ENCODE measurements at places on chromosomes 16 and 17.
A peak's percentile ranks its signal among the peaks of the same experiment; 100 is the strongest.

GRCh38 chr17:57665128-57665527 lies 80.0 kb downstream of the CCDC182 start:
- no peak for DNase-seq

DNA sequence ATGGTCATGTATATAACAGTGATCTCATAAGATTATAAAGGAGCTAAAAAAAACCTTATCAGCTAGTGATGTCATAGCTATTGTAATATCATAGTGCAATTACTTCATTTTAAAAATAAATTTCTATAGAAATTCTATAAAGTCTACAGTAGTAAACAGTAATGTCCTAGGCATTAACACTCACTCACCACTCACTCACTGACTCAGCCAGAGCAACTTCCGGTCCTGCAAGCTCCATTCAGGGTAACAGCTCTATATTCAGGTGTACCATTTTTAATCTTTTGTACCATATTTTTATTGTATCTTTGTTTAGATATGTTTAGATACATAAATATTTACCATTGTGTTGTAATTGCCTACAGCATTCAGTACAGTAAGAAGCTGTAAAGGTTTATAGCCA lies 524.4 kb upstream of the CDH5 start:
- DNase-seq = no peak

- no peak for DNase-seq
These were observed 5.0 kb upstream of the RARA start for GRCh38 chr17:40303708-40304551.

DNA sequence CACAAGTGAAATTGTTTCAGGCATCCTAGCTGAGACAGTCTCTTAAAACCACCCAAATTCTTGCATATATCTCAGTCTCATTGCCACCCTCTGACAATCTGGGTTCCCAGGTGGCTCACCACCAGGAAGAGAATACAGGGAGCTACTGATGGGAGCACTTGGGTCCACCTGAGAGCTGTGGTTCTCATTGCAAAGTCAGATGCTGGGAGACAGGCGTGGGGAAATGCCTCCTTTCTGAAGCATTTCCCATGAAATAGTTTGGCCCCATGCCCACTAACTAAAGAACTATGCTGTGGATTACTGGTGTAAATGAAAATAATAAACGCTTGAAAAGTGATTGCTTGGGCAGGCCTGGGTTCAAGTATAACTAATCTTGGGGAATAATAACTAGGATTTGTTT lies 70.3 kb downstream of the CMC2 start:
- DNase-seq = no peak

- peak; percentile 42 for DNase-seq
These were observed 77.5 kb upstream of the N4BP1 start for GRCh38 chr16:48687421-48688038.

- DNase-seq = no peak
These were observed 2.7 kb downstream of the CCL8 start for GRCh38 chr17:34321964-34322363.

DNA sequence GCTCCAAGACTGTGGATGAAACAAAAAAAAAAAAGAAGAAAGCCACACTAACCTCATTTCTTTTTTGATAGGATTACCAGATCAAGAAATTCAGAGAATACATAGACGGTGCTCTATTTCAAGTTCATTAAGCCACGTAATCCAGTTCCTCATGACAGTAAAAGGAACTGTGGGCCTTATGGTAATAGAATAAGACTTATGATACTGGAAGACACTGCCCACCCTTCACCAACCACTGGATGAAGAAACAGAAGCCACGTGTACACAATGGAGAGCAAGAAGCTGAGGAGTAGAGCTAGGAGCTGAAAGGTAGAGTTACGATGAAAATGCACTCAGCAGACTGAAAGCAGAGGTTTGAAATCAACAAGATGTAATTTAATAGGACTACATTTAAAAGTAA lies 11.2 kb downstream of the NCBP3 start:
- DNase-seq = no peak

DNA sequence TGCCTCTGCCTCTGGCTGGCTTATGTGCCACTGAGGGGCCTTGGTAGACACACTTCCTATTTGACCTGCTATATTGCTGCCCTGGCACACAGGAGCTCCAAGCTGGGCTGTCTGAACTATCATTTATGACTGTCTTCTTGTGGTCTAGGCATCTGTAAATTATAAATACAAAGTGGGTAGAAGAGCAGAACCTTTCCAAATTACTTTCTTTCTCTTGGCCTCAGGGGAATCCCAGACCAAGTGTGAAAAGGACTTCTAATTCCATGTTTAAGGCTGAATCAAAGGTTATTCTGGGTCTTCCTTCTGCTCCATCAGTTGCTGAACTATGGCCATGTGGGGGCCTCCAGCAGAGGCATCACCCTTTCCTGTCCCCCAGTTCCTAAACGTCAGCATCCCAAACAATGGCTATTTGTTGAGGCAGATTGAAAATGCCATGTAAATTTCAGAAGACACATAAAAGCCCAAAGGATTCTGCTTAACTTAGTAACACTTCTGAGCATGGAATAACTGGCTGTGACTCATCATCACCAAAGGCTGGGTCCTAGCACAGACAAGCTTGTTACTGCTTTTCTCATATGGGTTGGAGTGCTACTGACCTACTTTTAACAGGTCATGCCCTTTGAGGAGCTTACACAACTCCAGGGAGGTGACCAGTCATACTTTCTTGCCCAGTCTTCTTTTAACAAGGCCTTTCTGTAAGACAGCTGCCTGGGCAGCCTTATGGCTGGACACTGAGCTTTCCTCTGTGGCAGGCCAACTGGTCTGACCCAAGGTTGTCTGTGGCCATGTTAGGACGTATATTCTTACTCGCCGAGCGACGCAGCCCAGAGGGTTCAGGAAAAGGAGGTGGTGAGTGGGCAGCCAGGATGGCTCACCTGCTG lies 154.8 kb downstream of the VPS53 start:
- DNase-seq = no peak

GRCh38 chr17:32350666-32351418 lies 885 bp downstream of the ZNF207 start:
- peak; percentile 31 for DNase-seq

GRCh38 chr16:73126525-73126853 lies 78.6 kb upstream of the ZFHX3 start:
- DNase-seq = no peak

GRCh38 chr17:21252796-21253645 lies at the start of gene NATD1:
TSS of gene NATD1 (minus strand) at chr17:21253410. CDS start at chr17:21253264, 146 bp downstream.
- DNase-seq = peak; percentile 78

DNA sequence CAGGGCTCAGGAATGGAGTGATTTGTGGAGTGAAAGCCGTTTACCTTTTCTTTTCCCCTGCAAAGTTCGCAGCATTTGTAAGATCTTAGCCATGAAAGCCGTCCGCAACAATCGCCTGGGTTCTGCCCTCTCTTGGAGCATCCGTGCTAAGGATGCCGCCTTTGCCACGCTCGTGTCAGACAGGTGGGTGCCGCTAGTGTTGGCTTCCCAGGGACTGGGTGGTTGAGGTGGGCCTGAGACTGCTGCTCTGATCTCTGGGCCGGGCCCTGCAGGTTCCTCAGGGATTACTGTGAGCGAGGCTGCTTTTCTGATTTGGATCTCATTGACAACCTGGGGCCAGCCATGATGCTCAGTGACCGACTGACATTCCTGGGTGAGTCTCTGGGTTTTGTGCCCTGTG lies 27.3 kb downstream of the NUP85 start:
- no peak for DNase-seq

GRCh38 chr16:66977341-66978113 lies 10.9 kb upstream of the CES4A start:
- DNase-seq = peak; percentile 96

GRCh38 chr17:50668025-50668837 lies 33.5 kb downstream of the ABCC3 start:
- no peak for DNase-seq

DNA sequence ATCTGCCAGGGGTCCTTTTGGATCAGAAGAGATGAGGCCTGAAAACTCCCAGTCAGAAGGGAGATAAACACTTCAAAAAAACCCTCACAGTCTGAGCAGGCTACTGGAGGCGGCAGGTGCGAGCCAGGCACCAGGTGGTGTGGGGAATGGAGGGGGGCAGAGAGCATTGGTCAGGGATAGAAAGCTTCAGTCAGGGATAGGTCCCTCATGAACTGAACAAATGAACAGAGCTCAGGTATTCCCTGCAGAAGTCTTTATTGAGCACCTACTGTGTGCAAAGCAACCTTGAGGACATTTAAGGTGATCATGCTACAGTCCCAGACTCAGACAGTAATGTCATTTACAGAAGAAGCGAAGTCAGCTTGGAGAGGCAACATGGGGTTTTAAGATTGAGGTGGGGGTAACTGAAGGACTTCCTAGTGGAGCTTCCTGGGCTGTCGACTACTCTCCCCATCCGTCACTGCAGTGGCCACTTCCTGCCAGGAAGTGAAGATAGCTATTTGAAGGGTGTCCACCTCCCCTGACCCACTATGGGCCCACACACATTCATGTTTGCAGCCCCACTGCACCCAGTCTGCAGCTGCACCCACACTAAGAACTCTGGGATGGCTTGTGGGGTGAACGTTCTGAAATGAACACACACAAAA lies 3.2 kb downstream of the KIFC3 start:
- no peak for DNase-seq

DNA sequence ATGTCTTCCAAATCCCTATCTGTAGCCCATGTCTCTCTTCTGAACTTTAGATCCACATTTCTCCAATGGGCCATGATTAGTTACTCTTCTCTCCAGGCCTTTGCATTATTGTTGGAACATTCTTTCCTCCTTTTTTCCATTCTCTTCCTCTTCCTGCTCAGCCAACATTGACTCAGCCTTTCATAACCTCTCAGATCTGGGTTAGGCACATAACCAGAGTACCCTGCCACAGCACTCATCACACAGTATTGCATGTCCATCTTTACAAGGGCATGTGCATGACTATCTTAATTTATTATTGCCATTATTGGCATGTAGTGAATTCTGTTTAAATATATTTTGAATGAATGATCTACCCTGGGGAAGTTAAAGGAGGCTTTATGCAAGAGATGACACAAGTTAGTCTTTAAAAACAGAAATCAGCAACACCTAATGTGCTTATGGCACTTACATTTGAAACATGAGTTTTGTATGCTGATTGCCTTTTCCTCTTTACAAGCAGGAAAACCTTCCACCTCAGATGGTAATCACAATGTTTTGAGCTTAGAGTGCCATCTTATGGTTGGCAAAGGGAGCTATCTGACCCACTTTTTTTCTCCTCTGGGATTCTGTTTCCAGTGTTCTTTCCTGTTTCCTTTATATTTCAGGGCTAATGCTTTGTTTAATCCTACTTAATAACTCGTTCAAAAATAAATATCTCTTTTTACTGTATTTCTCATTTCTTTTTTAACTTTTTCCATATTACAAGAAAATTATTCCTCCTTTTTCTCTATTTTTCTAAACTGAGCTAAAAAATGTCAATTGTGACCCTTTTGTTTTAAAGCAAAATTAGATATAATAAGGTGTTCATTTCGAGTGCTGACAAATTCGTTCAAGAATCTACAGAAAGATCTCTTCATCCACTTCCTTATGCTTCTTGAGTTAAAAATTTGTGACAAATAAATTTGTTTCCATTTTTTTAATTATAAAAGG lies 151.0 kb upstream of the RBL2 start:
- no peak for DNase-seq

GRCh38 chr16:64384636-64385035 lies 737.2 kb downstream of the CDH11 start:
- DNase-seq = no peak

GRCh38 chr16:84116720-84117493 lies at the start of gene MBTPS1:
TSS of gene MBTPS1 (minus strand) at chr16:84116942. CDS start at chr16:84101783, 15,159 bp downstream.
- peak; percentile 98 for DNase-seq

- no peak for DNase-seq
These were observed 30.4 kb upstream of the PITPNA start for GRCh38 chr17:1592751-1593629.

DNA sequence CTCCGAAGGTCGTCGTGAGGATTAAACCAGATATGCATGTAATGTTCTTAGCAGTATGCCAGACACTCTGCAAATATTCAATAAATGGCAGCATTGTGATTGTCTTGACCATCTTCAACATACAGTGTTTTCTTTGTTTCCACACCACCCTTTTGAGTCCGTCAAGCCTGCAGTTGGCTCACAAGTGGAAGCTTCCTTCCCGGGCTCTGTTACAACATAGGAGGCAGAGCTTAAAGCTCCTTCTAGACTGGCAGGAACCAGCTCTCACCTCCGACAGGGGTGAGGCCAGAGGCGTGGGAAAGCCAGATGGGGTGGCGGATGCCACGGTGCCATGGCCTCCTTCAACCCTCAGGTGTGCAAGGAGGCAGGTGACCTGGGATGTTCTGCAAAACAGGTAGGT lies 138.3 kb downstream of the FOXL1 start:
- no peak for DNase-seq

DNA sequence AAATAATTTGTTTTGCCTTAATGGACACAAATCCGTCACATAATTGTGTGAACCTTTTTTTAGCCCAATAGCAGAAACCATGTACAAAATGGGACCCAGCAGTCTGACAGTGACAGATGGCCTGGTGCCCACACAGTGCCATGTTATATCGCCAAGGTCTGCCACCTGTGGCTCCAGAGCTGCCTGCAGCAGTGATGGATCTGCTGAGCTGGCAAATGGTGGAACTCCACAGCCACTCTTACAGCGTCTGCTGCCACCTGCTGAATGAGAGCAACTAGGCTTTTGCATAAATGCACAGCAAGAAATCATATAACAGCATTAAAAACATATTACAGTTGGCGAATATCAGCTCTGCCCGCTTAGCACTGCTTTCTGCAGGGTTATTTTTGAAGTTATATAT lies 59.4 kb downstream of the NUP93 start:
- no peak for DNase-seq

GRCh38 chr17:67113486-67113885 lies 69.1 kb downstream of the CACNG1 start:
- DNase-seq = no peak

GRCh38 chr17:60406887-60407286 lies 15.0 kb upstream of the USP32 start:
- no peak for DNase-seq

- DNase-seq = no peak
These were observed 26.8 kb downstream of the NLRP1 start for GRCh38 chr17:5557485-5557884.

DNA sequence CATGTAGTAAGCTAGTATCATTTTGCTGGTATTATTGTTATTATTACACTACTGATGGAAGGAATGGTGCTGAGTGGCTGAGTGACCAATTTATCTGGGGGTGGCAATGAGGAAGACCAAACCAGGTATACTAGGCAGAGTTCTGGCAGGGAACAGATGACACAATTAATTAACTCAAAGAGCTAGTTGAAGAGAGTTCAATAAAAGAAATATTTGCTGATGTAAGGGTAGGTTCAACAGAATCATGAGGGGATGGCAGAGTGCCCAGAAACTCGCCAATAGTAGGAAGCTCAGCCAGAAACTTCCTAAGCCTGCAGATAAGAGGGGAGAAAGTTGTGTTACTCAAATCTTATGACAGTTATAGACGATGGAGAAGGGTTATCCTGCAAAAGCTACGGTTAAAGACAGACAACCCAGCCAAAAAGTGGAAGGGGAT lies 352.5 kb downstream of the KCNJ2 start:
- DNase-seq = no peak

- DNase-seq = no peak
These were observed 111.4 kb upstream of the CDC42EP4 start for GRCh38 chr17:73423159-73423715.

DNA sequence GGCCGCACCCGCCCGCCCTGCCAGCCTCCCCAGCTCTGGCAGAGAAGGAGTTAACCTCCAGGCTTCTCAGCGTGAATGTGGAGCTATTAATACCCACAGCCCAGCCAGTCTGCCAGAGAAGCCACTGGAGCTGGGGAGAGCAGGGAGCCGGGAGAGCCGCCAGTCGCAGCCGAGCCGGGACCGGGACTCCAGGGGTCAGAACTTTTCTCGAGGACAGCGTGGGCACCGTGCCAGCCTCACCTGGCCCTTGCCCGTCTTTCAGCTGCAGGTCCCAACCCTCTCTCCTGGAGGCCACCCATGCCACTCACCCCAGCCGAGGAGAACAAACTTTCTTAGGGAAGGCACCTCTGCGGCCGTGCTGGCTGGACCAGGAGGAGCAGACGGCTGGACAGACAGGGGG lies 33.8 kb upstream of the SBK1 start:
- no peak for DNase-seq

All from stimulated activated CD4-positive, alpha-beta T cell treated with anti-CD3 and anti-CD28 coated beads, Interleukin-2, amount 100 ng/mL, for 24 hours (primary cell).